ENCODE measurements at places on chromosomes 7 and 10.
A peak's percentile ranks its signal among the peaks of the same experiment; 100 is the strongest.

DNA sequence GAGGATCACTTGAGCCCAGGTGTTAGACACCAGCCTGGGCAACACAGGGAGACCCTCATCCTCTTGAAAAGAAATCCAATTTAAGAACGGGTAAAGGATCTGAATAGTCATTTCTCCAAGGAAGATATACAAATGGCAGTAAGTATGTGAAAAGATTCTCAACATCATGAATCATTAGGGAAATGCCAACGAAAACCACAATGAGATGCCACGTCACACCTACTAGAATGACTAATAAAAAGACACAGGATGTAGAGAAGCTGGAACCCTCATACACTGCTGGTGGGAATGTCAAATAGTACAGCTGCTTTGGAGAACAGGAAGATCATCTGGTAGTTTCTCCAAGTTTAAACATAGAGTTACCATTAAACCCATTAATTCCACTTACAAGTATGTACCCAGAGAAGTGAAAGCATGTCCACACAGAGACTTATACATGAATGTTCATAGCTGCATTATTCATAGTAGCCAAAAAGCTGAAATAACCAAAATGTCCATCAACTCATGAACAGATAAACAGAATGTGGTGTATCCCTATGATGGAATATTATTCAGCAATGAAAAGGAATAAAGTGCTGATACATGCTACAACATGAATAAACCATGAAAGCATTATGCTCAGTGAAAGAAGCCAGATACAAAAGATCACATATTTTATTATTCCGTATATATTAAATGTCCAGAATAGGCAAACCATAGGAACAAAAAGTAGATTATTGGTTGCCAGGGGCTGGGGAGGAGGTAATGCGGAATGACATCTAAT lies 13.1 kb upstream of the ZMIZ2 start:
- DNase-seq = no peak

DNA sequence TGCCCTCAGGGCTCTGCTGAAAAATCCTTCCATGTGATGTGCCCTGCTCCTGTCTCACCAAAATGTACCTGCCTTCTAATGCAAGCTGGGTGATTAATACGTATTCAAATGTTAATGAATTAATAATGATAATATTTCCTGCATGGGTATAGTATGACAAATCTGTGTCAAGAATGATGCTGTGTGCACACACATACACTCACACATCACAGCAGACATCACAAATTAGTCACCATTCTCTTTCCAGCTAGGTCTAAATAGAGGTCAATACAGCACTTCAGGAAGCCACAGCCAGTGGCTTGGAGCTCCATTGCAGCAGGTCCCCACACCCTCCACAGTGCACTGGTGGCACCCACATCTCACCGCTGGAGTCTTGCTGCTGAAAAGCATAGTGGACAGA lies 681.2 kb upstream of the NRP1 start:
- no peak for DNase-seq

DNA sequence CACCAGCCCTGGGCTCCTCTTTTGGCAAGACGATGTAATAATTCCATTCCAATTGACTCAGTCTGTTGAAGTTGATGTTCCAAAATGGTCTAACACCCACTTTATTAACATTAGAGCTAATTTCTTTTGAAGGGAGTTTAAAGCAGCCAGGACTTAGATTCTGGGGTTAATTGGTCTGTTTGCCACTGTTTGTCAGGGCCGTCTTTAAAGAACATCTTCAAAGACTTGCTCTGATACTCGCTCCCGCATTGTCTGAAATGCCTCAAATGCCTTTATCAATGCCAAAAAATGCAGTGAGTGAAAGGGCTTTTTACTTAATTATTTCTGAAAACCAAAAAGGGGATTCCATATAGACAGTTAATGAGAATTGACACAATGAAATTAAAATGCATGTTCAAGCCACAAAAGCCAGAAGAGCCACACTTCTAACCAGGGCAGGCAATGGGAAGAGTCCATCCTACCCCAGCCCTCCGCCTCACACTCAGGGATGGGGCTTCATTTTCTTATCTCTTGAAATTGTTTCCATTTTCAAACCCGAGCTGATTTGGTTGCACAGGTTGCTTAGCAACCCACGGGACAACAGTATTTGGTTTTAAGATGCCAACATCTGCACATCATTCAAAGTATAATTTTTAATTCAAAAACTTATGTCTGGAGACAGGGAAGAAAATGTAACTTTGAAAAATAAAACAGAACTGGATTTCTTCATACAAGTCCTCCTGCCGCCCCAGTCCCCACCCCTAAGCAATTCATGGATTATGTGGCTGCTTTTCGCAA lies 163.0 kb downstream of the FGFR2 start:
- DNase-seq = no peak

DNA sequence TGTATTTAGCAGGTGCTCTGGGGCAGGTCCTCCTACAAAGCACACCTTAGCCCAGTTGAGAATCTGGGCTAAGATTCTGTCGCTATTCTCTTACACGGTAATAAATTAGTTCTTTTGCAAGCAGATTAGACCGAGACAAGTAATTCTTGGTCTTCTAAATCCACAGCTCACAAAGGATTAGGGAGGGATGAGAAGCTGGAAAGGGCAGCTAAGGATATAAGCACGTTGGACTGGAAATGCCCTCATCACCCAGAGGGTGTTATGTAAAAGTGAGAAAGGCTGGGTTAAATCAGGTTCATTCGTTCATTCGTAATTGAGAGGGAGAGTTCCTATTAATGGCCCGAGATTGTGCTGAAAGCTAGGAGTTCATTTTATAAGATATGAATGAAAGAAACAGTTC lies 41.8 kb downstream of the PFKFB3 start:
- DNase-seq = no peak

DNA sequence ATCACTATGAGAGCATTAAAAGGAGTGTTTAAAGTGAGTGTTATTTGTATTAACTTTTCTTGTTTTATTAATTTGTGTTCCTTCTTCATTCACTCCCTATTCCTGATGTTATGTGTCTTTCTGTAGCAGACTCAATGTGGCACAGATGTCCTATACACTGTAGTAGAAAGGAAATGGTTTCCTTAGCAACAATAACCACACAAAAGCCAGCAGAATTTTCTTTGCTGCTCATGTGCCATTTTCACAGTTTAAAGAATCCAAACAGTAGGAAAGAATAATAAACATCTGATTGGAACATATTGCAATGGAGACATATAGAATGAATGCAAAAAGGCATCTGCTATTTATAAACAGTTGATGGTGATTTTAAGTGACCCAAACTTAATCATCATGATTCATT lies 763.6 kb downstream of the PHTF2 start:
- DNase-seq = no peak

DNA sequence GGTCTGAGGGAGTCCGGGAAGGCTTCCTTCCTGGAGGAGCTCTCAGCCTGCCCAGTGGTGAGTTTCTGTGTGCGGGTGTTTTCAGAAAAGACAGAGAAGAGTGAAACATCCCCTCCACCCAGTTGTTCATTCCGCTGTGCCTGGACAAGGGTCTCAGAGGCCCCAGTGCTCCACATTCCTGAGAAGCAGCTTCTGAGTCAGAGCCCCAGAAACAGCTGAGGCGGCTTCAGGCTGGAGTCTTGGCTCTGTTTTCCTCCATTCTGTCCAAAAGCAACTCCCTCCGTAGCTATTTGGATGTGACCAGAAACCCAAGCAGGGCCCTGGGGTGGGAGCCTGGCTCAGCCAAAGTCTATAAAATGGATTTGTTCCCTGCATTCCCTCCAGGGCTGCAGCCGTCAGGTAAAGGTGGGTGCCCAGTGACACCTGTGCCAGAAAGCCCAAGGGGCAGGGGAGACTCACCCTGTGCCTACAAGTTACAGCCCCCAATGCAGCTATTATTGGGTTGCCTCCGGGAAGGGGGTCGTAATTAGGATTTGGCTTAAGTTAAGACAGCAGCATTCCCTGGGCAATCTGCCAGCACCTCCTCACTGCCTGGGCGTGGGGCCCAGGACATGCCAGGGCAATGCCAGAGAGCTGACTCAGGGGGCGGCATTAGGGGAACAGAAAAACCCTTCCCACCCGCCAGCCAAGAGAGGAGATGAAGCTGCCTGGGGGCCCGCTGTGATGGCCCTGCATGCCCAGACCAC lies 13.1 kb upstream of the CAMK2G start:
- peak; percentile 58 for DNase-seq

DNA sequence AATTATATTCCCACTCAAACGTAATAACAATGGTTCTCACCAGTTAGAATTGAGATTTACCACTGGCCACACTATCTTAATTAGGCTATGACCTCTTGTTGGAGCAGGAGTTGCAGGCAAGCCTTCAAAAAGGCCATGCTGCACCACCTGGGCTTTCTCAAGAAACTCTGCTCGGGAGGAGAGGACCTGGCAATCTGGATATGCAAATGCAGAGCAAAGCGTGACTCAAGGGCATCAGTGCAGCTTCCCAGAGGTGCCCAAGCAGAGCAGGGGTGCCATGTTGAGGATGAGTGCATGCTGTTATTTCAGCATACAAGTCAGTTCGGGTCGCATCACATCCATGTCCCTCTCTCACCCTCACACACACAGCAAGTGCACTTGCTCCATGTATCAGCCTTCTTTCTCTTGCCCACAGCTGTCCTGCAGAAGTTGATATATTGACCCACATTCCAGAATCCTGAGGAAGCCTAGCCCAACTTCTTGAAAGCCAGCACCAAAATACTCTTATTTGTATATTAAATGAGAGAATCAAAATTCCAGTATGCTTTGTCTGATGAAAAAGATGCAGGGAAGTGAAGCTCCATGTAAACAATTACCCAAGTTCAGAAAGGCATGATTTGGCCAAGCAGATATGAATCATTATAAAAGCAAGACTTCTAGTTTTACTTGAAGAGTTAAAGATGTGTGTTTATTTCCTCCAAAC lies 55.7 kb upstream of the IL6 start:
- no peak for DNase-seq

- no peak for DNase-seq
Observed at GRCh38 chr10:123993534-123994416, 99.6 kb downstream of the CHST15 start.

All from large intestine (tissue), 12 donors.